ENCODE measurements at places on chromosomes 1 and 21. TPM values are rescaled to one million over a fixed set of nuclear protein-coding genes. Genes with fewer than 3 reads are reported as not detected.

- no peak for DNase-seq
These were observed 1.3 kb upstream of the GNB1 start for GRCh38 chr1:1892079-1892762.

TAS1R1 gene
- total RNA-seq = not detected

DNA sequence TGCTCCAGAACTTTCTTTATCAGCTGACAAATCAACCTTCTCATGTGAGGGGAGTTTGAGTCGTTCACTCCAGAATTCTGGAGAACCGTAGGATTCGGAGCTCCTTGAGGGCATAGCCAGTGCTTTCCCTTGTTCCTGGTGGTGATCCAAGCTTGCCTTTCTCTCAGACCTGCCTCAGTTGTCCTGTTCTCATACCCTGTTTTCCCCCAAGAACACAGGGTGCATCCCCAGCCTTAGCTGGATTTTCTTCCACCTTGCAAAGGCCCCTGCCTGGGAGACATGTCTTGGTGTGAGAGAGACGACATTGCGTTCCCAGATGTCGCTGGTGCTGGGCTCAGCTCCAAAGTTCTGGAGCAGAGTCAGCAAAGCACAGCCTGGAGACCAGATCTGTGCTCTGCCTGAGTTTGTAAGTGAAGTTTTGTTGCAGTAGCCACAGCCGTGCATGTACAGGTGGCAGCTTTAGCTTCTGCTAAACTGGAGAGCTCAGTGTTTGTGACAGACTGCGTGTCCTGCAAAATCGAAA, 40.0 kb downstream of the ABCG1 start:
- DNase-seq = peak; percentile 59

DNA sequence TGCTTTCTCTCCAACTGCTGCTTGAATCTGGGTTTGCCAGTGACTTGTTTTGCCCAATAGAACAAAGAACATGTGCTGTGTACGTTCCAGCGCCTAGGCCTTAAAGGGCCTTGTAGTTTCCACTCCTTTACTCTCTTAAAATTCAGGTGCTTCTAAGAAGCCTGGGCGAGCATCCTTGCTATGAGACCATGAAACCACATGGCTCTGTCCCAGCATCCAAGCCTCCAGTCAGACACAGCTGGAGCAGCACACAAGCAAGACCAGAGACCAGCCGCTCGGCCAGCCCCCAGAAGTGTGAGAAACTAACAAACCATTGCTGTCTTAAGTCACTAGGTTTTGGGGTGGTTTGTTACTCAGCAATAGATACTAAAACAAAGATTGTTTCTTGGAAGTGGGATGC, 15.1 kb downstream of the PLEKHO1 start:
- no peak for DNase-seq

DNA sequence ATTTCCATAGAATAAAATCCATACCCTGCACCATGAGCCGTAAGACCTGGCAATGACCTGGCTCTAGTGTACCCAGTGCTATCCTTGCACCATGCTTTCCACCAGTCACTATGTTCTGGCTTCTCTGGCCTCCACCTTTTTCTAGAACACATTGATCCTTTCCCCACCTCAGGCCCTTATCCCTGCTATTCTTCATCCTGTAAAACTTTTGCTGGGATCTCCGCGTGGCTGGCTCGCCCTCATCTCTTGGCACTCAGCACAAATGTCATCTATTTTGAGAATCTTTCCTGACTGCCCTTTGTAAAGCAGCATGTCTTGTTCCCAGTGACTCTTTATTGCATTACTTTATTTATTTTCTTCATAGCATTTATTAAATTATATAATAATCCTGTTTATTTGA, 169.8 kb upstream of the B3GALT2 start:
- peak; percentile 40 for DNase-seq

DNA sequence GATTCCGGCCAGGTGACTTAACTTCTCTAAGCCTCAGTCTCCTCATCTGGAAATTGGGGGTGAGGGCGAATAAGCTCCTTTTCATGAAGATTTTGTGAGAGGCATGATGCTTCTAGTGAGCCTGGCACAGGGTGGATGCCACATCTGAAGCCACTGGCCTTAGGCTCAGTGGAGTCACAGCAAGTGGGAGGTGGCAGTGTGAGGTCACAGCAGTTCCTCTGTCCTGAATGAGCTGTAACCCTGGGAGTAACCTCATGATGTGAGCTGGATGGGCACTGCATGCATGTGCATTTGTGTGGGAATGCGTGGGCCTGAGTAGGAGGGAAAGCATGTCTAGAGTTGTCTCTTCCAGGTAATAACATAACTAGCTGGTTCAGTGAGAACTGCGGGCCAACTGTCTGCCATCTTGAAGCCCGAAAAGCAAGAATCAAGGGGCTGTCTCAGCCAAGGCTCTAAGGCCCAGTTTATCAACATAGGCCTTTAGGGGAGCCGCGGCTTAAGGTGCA, 27.0 kb upstream of the HTR1D start:
- no peak for DNase-seq

CASQ1 gene
- 56.7 TPM for total RNA-seq

- DNase-seq = no peak
These were observed 12.9 kb downstream of the DESI2 start for GRCh38 chr1:244665771-244666217.

S1PR1 gene
- total RNA-seq = 52.3 TPM

A3GALT2 gene
- not detected for total RNA-seq

- no peak for DNase-seq
These were observed 82.4 kb downstream of the NPHS2 start for GRCh38 chr1:179493323-179493722.

- peak; percentile 40 for DNase-seq
These were observed 102.3 kb upstream of the TMPRSS2 start for GRCh38 chr21:41610042-41610839.
